Stimulated activated CD8-positive, alpha-beta memory T cell treated with anti-CD3 and anti-CD28 coated beads, Interleukin-2, amount 100 ng/mL, for 48 hours (primary cell): ENCODE measurements at places on chromosomes 6 and 20.

DNA sequence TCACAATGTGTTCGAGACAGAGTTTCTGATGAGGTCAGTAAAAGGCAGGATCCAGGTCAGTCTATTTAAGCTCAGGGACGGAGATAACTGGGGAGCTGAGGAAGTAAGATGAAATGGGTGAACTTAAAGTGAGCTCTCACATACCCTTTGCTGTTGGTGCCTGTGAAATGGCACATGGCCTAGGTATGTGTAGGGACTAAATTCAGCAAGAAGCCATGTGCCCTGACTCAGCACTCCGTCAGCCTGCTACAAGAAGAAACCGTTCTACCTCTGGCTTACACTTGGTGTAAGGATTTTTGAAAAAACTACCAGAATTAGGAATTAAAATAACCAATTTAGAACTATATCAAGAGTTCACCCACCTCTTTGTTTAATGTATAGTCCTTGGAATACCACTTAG, 41.1 kb upstream of the TRDN start:
- no peak for DNase-seq

DNA sequence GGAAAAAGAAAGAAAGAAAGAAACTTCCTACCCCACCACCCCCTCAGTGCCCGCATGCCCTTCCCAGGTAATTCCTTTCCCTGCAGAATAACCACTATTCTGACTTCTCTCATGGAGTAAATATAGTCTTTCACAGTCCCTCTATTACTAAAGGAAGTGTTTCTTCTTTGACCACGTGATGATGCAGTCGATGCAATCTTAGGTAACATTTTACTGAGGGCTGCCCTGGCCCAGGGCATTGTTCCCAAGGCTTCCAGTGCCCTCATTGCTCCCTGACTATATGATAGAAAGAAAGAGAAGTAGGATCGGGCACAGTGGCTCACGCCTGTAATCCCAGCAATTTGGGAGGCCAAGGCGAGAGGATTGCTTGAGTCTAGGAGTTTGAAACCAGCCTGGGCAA, 29.1 kb downstream of the ARHGAP40 start:
- no peak for DNase-seq

- DNase-seq = no peak
These were observed 20.4 kb downstream of the HUS1B start for GRCh38 chr6:636488-636887.

- no peak for DNase-seq
These were observed 303.7 kb downstream of the TBC1D7 start for GRCh38 chr6:13024616-13025015.

GRCh38 chr6:142271476-142271875, 30.3 kb upstream of the ADGRG6 start:
- no peak for DNase-seq

DNA sequence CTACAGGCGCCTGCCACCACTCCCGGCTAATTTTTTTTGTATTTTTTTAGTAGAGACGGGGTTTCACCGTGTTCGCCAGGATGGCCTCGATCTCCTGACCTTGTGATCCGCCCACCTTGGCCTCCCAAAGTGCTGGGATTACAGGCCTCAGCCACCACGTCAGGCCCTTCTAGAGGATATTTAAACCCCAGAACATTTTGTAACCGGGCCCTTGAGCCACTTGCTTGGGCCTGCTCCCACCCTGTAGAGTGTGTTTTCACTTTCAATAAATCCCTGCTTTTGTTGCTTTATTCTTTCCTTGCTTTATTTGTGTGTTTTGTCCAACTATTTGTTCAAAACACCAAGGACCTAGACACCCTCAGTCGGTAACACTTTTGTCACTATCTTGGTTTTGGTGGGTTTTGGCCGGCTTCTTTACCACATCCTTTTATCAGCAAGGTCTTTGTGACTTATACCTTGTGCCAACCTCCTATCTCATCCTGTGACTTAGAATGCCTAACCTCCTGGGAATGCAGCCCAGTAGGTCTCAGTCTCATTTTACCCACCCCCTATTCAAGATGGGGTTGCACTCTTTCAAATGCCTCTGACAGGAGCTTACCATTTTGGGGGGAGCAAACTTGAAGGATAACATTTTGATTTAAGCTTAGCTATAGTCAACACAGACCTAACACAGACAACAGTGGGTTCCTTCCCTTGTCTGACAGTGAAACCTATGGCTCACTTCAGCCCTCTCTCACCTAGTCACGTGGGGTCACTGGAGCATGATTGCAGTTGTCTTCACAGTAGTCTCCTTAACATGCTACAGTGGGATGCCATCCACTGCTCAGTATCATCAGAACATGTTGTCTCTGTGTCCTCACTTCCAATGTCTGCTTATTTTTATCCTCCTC, 27.9 kb upstream of the KIF6 start:
- DNase-seq = no peak

GRCh38 chr20:50471231-50471630, 39.0 kb upstream of the PTPN1 start:
- no peak for DNase-seq

DNA sequence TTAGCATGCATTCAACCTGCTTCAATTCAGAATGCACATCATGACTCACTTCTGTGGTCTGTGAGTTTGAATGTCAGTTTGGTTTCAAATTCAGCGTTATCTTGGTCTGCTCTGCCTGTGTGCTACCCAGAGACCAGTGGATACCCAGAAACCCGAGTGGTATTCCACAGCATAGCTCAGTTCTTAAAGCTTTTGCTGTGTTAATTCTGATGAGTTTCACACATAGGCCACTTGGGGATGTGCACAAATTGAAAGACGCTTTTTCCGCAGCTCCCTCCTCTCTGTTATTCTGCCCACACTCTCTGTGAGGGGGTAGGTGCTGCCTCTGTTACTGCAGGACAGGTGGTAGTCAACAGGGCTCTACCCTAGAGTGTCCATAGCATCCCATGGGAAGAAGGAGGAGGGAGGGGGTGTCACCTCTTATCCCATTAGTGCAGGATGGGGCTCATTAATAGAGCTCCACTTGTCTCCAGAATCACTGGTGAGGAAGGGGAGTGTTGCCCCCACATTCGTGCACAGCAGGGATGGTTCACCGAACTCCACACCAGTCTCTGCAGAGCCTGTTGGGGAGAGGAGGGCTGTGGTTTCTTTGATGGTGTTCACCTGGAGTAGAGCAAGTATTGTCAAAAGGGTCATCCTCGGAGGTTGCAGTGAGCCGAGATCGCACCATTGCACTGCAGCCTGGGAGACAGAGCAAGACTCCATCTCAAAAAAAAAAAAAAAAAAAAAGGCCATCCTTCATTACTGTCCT, 29.2 kb upstream of the SDCBP2 start:
- DNase-seq = no peak

DNA sequence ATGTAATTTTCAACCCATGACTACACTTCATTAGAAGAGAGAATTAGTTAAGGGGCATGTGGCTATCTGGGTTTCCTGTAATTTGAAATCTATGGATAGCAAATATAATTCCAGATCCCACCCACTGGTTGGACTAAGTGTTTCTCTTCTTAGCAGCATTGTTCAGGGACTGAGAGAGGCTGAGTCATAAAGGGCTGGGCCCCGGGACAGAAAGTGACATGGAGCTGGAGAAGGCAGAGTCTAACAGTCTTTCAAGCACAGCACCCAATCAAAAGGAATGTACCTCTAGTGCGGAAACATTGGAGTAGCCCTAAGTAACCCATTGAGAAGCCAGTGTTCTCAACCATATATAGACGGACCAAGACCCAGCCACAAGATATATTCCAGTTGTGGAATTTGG, 363.9 kb downstream of the DHX35 start:
- DNase-seq = no peak
